ENCODE measurements at places on chromosomes 11 and 22.
A peak's percentile ranks its signal among the peaks of the same experiment; 100 is the strongest.

DNA sequence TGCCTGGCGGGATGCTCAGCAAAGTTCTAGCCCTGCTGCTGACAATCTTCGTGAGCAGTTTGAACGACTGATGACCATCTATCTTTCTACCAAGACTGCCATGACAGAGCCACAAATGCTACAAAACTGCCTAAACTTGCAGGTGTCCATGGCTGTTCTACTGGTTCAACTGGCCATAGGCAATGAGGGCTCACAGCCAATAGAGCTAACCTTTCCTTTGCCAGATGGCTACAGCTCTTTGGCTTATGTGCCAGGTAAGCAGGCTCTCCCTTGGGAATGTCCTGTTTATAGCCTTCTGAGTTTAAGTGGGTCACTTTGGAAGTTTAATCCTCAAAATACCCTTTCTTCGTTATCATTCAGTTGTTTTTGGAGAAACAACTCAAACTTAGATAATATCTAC, 20.1 kb downstream of the UBE4A start:
- DNase-seq, result no peak

GRCh38 chr22:16975155-16975885, 32.7 kb downstream of the GAB4 start:
- no peak for DNase-seq

GRCh38 chr22:43533156-43533530, 121.3 kb downstream of the MPPED1 start:
- DNase-seq, result no peak

GRCh38 chr11:105609832-105610781, at the start of gene GRIA4:
TSS of gene GRIA4 (plus strand) at chr11:105610073. CDS start at chr11:105610998, 925 bp downstream.
- DNase-seq, result no peak

DNA sequence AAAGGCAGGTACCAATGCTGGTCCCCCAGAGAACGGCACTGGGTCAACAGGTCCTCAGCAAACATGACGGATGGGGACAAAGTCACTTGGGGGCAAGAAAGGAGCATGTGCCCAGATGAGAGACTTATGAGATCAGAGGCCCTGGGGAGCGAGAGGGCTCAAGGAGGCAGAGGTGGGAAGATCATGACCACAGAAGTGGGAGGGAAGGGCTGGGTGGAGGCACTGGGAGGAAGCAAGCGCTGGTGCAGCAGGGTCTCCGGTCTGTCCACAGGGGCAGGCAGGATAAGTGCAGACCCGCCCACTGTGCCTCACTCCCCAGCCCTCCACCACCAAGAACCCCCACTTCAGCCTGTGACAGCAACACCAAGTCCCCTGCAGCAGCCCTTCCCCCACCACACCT, 10.9 kb downstream of the ELFN2 start:
- peak; percentile 39 for DNase-seq

- DNase-seq, result no peak
Measured at GRCh38 chr11:20061776-20062175, 98.5 kb downstream of the DBX1 start.

DNA sequence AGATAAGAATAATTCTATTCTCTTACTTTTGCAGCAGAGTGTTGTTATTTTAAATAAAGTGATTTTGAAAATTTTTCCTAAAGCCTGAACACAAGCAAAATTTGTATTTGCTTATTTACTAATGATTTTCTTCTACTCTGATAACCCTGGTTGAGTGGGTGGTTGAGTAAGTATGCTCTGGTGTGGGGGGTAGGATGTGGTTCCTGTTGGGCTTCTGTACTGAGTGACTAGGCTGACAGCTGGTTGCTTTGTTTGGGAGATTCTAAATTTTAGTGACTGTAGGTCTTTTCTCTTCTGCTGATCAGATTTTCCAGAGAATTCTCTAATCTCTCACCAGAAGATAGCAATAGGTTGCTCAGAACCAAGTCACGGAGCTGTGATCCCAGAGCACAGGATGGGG, 61.6 kb downstream of the METTL15 start:
- DNase-seq, result no peak

DNA sequence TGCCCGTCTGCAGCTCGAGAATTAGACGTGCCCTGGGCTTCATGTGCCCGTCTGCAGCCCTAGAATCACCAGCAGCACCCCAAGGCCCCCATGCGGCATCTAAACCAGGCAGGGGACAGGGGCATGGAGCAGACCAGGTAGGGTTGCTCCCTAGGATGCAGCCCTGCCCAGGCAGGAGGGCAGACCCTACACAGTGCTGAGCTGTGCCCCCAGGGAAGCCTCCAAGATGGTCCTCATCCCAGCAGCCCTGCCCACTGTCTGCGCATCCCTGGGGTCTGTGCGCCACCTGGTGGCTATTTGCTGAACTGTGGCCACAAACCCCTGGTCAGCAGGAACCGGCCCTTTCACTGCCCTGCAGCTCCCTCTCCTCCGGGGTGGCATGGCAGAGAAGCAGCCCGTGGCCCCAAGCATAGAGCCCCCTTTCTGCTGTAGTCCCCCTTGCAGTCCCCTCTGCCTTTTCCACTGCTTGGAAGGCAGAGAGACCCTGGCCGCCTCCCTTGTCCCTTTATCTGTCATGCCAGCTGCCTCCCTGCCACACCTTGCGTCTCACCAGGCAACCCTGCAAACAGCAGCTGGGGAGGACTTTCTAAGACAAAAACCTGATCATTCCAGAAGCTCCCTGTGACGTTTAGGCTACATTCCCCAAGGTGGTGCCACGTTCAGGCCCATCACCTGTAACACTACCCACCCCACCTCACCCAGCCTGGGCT, 86.6 kb downstream of the KCNQ1 start:
- DNase-seq, result no peak

- no peak for DNase-seq
Measured at GRCh38 chr11:66547662-66548009, 933 bp downstream of the ACTN3 start.

DNA sequence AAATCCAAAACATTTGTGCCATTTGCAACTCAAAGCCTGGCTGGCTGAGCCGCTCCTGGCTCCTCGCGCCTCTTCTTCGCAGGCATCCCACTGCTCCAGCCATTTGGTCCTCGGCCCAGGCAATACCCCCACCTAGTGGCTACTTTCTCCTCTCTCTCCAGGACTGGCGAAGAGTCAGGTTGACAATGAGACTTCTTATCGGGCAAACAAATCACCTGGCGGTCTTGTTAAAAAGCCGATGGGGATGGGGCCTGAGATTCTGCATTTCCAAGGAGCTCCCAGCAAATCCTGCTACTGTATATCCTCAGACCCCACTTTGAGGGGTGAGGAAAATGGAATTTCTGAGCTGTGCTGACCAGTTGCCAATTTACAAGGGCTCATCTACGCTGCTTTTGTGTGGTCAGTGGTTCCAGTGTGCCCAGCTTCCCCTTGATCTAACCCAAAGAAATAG, 89.0 kb downstream of the ISX start:
- no peak for DNase-seq

DNA sequence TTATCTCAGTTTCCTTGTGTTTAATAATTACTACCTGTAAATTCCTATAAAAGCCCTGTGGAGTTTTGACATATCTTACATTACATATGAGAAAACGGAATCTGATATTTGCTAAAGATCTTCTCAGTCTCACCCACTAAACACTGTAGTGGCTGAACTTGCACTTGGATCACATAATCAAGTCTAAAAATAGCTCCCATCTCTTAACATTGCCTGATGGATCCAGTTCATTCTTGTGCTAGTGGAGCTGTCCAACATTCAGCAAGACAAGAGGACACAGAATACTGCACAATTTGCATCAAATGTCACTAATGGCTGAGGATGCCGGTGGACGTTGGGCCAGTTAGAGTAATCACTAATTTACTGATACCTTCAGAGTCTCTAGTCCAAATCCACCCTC, 569.9 kb upstream of the ANO5 start:
- no peak for DNase-seq

GRCh38 chr11:72452495-72452894, 18.2 kb upstream of the CLPB start:
- no peak for DNase-seq

- DNase-seq, result peak; percentile 89
Measured at GRCh38 chr22:30266445-30267381, at the start of gene OSM. TSS of gene OSM (minus strand) at chr22:30266851. CDS start at chr22:30266799, 52 bp downstream.

GRCh38 chr11:64266339-64266738, 15.0 kb downstream of the PLCB3 start:
- no peak for DNase-seq

- peak; percentile 25 for DNase-seq
Measured at GRCh38 chr11:7657306-7658025, 15.8 kb downstream of the CYB5R2 start.

DNA sequence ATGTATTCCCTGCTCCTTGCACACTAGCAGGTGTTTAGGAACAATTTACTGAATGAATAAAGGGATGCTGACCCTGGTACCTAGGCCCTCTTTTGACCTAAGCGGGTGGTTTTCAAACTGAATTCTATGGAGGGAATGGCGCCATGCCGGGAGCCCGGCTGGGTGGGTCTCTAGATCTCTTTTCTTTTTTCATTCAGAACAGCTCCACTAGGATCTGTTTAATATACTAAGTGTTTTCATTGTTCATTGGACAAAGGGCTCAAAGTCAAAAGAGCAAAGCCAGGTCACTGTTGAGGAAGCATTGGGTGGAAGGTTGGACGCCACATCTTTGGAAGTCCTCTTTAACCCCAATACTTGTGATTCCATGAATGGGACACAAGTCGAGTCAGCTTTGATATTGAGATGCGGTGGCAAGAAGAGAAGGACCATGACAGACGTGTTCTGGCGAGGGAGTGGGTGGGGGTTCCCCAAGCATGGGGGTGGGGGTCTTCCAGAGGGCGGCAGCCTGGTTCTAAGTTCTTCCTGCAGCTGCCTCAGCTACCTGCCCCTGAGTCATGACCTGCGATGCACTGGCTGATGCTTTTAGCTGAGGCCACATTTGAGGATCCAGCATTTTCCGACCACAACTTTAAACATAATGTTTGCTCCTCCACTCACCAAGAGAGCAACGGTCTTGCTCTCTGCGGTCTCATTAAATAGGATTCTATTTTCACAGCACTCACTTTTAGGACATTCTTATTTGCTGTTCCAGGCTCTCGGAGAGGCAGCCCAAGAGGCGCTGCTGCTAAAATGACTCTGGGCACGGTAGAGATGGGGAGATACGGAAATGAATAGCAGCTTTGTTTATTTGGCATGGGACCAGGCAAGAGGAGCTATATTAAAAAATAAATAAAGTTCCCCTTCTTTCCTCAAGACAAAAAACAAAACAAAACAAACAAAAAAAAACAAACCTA, 100.6 kb downstream of the FBXO7 start:
- DNase-seq, result no peak

DNA sequence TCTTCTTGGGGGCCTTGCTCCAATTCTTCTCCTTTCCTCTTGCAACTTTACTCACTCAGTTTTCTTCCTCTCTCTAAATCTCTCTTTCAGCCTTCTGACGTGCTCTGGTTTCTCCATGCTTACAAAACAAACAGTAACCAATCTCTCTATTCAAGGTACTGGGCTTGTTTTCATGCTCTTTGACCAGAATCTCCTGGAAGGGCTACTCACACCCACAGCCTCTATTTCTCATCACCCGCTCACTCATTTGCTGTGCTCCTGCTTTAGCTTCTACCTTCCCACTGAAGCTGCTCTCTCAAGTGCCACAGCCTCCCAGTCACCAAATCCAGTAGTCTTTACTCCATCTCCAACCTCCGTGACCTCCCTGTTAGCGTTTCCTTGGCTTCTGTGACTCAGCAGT, 60.4 kb downstream of the SERGEF start:
- no peak for DNase-seq

DNA sequence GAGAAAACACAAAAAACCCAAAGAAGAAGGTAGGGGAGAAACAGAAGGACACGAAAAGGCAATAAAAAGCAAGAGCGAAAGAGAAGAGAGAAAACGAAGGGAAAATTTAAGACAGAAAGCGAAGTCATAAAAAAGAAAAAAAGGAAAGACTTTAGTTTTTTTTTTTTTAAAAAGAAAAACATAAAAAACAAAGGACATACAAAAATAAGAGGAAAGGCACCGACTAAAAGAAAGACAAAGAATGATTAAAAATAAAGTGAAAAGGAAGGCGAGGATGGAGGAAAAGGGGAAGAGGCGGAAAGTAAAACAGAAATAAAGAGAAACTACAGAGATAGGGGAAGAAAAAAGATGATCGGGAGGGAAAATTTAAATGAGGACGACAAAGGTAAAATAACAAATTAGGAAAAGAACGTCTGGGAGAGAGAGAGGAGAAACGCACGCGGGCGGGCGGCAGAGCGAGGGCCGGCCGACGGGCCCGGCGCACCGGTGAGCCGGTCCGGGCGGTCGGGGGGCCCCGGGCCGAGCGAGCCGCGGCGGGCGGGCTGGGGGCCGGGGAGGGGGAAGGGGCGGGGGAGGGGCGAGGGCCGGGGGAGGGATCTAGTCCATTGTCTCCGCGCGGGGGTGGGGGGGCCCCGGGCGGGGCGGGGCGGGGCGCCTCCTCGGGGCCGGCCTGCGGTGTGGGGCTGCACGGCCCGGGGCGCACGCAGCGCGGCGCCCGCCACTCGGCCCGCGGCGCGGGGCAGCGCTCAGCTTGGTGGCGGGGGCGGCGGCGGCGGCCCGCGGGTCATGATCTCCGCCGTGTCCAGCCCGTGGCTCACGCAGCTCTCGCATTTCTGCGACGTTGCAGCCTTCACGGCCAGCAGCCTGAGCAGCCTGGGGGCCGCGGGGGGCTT, at the start of gene TBX1:
TBX1 (plus strand) TSS at position 721 of the 893 bp plus-strand sequence; CDS start at position 787, 66 bp downstream.
- DNase-seq, result no peak

GRCh38 chr11:123480290-123480815, 50.3 kb downstream of the GRAMD1B start:
- no peak for DNase-seq

DNA sequence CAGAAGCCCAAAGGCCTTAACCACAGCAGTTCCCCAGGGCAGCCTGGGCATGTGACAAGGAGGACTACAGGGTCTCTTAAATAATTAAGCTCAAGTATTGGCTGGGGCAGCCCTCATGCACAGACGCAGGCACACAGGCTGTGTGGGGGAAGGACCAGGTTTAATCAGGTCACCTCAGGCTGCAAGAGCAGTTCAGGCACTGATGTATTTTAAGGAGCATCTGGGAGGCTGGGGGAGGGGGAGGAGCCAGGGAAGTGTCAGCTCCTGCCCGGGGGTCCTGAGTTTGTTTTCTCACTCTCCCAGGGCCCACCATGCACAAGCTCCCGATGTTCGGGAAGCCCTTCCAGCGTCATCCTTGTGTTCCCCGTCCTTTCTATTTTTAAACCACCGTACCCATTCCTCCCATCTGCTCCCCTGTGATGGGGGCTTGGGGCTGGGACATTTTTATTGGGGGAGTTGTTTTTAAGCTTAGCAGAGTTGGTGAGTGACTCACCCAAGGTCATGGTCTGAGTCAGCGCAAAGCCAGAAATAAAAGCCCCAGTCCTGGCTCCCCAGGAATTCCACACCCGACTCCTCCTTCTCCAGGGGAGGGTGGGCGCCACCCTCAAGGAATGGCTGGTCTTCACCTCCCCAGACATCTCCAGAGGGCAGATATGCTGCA, 2.4 kb downstream of the CSDC2 start:
- DNase-seq, result no peak

DNA sequence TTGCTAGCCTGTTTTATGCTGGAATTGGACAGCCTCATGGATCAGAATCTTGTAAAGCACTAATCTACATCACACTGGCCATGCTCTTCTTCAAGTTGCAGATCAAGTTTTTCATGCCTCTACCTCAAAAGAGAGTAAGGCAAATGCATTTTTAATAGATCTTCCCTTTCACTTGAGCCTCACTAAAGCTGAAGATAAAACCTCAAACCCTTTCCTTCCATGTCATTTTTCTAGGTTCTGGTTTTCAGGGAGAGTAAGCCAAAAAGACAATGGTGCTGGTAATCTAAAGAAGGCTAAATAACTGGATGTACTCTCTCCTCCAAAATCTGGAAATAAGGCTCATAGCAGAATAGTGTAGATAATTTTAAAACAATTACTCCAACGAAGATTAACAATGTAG, 28.3 kb downstream of the POU2AF1 start:
- no peak for DNase-seq
